Activated naive CD8-positive, alpha-beta T cell treated with anti-CD3 and anti-CD28 coated beads, Interleukin-2, amount 50 U/mL, for 24 hours (primary cell): ENCODE measurements at places on chromosomes 3 and 15.

GRCh38 chr15:100531823-100532327, 3.1 kb upstream of the CERS3 start:
- no peaks in the 10 kb centered on the region for H3K36me3 ChIP-seq
- H3K27ac ChIP-seq = no peak overlapping the region

DNA sequence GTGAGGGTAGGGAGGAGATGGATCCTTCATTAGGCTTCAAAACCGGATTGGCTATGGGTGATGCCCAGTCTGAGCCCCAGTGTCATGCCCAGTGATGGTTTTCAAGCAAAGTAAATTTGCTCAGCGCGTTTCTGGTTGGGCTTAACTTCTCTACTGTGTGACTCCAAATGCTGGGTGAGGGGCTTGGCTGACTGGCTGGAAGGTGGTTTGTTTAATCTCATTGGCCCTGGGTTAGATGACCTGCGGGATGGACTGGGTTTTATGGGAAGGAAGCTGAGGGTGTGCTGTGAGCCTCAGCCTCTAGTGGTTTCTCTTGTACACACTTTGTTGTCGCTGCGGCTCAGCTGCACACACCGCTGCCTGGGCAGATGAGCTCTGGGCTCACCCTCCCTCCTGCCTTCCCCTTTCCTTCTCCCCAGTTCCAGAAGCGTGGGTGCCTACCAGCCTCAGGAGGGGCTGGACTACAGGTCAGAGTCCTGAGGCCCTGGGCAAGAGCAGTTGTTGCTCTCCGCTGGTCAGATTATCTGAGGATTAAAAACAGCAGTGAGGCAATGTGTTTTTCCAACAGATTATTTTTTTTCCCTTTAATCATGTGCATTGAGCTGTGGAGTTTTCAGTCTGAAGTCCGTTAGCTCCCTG, 18.6 kb downstream of the PDIA5 start:
- no peaks in the 10 kb centered on the region for H3K27me3 ChIP-seq
- H3K27ac ChIP-seq = no peak overlapping the region
- peaks cover 42% of the 10 kb centered on the region for H3K4me1 ChIP-seq
- DNase-seq = no peak

GRCh38 chr3:195873971-195874370, 34.4 kb downstream of the TNK2 start:
- no peak for DNase-seq
- no peak overlapping the region for H3K27ac ChIP-seq
- H3K36me3 ChIP-seq = peaks cover 4% of the 10 kb centered on the region
- H3K27me3 ChIP-seq = no peaks in the 10 kb centered on the region
- peaks cover 2% of the 10 kb centered on the region for H3K4me1 ChIP-seq

- peaks cover 52% of the 10 kb centered on the region for H3K4me1 ChIP-seq
- peak overlapping the region; percentile 72 for H3K4me3 ChIP-seq
- no peaks in the 10 kb centered on the region for H3K36me3 ChIP-seq
Observed at GRCh38 chr3:172561897-172562640, 38.8 kb upstream of the TNFSF10 start.

DNA sequence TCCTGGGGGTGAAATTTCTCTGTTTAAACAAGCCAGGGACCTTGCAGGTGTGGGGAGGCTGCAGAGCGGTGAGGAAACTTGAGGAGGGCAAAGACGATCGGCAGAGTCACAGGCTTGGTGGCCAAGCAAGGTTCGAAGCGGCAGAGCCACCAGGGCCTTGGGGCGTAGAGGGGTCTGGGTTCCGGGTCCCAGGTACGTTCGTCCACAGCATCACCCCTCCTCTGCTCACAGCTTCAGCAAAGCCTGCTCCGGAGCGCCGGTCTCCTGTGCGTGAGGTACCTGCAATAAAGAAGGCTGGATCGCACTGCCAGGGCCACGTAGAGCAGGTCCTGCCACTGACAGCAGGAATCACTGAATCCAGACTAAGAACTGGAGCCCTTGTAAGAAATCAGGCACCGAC, 66.8 kb upstream of the PCSK6 start:
- no peak overlapping the region for H3K27ac ChIP-seq
- no peak overlapping the region for H3K4me3 ChIP-seq
- peaks cover 5% of the 10 kb centered on the region for H3K27me3 ChIP-seq
- H3K4me1 ChIP-seq = no peaks in the 10 kb centered on the region
- no peaks in the 10 kb centered on the region for H3K36me3 ChIP-seq
- no peak for DNase-seq

DNA sequence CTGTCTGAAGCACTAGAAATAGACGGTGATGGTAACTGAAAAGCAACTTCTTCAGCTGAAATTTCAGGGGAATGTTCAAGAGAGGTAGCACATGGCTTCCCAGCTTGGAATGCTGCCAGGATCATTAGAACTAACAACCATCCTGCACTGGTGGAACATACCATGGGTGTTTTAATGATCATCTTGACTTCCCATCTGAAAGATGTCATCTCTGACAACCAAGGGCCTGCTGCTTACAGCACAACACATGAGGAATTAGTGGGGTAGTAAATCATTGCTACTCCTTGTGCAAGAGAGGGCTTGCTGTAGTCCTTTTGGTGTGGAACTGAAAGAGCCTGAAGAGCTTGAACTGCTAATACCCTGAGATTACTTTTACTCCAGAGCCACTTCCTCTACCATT, 853.7 kb downstream of the MCTP2 start:
- no peaks in the 10 kb centered on the region for H3K36me3 ChIP-seq
- DNase-seq = no peak
- H3K27me3 ChIP-seq = no peaks in the 10 kb centered on the region
- H3K4me3 ChIP-seq = no peak overlapping the region

DNA sequence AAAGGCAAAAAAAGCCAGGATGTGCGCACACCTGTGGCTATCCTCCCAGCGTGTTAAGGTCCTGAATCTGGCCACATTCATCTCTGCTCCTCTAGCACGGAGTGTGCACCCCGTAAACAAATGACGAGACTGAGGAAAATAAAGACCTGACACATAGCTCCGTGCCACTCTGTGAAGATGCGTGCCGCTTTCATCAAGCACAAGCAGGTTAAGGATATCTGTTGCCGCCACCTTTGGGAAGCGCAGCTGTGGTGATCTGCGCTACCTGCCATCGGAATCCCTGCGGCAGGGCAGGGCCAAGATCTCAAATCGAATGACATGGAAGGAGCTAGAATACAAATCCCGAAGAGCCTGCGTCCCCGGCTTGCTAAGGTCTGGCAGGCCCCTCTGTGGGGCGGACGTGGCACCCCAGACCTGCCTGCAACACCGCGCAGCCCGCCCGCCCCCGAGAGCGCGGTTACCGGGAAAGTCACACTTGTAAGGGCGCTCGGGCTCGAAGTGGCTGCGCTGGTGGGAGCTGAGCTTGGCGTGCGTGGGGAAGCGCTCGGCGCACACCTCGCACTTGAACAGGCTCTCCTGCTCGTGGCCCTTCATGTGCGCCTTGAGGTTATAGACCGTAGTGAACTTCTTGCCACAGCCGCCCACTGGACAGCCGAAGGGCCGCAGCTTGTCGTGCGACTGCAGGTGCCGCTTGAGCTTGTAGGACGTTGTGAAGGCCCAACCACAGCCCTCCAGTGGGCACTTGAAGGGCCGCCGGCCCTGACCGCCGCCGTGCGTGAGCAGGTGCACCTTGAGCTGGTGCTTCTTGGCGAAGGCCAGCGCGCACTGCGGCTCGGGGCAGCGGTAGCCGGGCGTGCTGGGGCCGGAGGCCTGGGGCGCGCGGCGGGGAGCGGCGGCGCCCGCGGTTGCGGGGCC, 936 bp downstream of the ZXDC start:
- no peaks in the 10 kb centered on the region for H3K27me3 ChIP-seq
- peaks cover 49% of the 10 kb centered on the region for H3K4me1 ChIP-seq
- H3K36me3 ChIP-seq = peaks cover 23% of the 10 kb centered on the region
- peak; percentile 46 for DNase-seq
- H3K27ac ChIP-seq = peak overlapping the region; percentile 88
- H3K4me3 ChIP-seq = peak overlapping the region; percentile 90

- H3K27me3 ChIP-seq = peaks cover 17% of the 10 kb centered on the region
- no peak overlapping the region for H3K4me3 ChIP-seq
- H3K36me3 ChIP-seq = no peaks in the 10 kb centered on the region
- H3K27ac ChIP-seq = no peak overlapping the region
- DNase-seq = no peak
- no peaks in the 10 kb centered on the region for H3K4me1 ChIP-seq
Observed at GRCh38 chr3:68866157-68866556, 66.2 kb downstream of the TAFA4 start.

DNA sequence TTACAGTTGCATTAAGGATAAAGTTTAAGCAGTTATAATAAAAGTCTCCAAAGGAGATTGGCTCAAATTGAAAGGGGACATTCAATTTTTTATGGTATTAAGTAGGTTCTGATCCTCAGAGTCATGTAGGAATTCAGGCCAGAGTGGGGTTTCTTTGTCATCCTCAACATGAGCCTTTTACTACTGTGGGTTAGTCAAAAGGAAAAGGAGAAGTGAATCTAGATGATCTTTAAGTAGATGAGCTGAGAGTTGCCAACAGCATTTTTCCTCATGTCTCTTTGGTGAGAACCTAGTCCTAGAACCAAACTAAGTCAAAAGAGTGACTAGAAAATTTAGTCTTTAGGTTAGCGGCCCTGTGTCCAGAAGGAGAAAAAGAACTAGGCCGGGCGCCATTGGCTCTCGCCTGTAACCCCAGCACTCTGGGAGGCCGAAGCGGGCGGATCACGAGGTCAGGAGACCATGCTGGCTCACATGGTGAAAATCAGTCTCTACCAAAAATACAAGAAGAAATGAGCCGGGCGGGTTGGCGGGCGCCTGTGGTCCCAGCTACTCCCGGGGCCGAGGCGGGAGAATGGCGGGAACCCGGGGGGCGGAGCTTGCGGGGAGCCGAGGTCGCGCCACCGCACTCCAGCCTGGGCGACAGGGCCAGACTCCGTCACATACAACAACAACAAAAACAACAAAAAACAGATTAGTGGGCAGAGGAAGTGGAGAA, 4.2 kb upstream of the CHL1 start:
- H3K4me1 ChIP-seq = peaks cover 3% of the 10 kb centered on the region
- no peak for DNase-seq
- H3K4me3 ChIP-seq = no peak overlapping the region
- H3K27me3 ChIP-seq = peaks cover 18% of the 10 kb centered on the region

DNA sequence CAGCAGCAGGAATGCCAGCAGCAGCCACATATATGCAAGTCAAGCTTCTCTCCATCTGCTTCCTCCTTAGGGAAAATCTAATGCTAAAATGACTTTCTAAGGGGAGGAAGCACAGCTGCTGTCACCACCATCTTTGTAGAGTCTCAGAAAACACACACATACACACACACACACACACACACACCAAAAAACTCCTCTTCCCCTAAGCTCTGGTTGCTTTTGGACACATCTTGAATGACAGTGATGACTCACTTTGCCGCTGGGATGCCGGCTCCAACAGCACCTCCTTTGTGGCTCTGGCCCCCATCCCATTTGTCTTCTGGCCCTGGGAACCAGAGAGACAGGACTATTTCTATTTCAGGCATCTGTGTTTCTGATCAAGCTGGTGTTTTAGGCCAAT, 124.8 kb upstream of the GOLIM4 start:
- DNase-seq = no peak
- no peak overlapping the region for H3K4me3 ChIP-seq
- H3K36me3 ChIP-seq = no peaks in the 10 kb centered on the region
- H3K27ac ChIP-seq = no peak overlapping the region

DNA sequence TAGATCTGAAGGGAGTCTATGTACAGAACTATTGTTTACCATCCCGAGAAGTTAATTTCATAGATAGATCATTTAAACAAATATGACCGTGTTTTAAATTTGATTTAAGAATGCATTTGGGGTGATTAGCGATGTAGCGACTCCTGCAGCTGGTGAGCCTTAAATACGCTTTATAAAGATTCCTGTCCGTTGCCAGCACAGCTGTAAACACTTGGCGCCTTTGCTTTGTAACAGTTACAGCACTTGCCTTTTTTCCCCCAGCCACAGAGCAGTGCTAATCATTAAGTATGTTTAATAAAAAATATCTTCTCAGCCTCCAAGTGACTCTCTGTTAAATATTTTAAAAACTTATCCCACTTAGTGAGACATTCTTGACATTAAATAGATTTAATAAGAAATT, 333.8 kb downstream of the FEZF2 start:
- no peaks in the 10 kb centered on the region for H3K27me3 ChIP-seq
- no peaks in the 10 kb centered on the region for H3K4me1 ChIP-seq
- H3K27ac ChIP-seq = no peak overlapping the region
- no peak for DNase-seq
- no peaks in the 10 kb centered on the region for H3K36me3 ChIP-seq
- no peak overlapping the region for H3K4me3 ChIP-seq

DNA sequence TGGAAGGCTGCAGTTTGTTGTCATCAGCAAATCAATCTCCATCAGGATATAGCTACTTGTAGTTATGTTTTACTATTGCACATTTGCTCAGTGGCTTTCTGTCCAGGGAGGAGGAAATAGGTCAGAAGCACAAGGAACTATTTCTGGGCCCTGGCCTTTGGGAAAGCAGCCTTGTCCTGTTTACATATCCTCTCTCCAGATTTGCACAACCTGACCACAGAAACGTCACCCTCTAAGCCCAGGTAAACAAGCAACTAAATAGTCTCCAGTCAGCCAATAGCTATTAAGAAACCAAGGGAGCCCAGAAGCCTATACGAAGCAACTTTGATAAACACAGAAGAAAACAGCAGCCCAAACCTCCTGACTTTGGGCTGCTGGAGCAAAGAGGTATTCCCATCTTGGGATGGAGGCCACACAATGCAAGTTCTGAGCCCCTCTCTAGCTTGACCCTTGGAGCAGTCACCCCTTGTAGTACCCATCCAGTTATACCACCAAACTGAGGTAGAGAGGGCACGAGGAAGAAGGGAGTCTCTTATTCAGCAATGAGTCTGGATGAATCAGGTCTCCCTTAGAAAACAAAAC, 2.3 kb upstream of the FEM1B start:
- no peak for DNase-seq
- no peak overlapping the region for H3K27ac ChIP-seq
- H3K4me1 ChIP-seq = peaks cover 37% of the 10 kb centered on the region
- peaks cover 10% of the 10 kb centered on the region for H3K36me3 ChIP-seq
- H3K4me3 ChIP-seq = peak overlapping the region; percentile 18

DNA sequence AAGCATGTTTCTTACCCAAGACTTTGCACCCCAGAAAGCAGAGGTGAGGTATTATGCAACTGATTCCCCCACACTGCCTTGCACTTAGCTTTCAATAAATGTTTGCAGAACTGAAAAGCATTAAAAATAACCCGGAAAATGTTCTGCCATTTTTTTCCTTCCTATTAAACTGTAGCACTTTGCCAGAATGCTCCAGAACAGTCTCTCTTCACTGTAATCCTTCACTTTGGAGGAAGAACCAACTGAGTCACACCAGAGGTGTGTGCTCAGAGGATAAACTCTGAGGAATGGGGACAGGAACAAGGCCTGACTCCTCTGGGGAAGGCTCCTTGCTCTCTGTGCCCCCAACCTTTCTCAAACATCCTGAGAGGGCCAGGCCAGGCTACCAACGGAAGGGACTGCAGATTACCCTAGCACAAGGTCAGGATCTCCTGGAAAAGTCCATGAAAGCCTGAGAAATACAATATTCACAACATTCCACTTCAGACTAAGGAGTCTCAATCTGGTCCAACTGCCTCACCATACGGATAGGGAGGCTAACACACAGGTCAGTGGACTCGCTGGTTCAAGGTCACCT, 19.0 kb downstream of the ANP32A start:
- H3K27me3 ChIP-seq = no peaks in the 10 kb centered on the region
- DNase-seq = no peak
- peaks cover 14% of the 10 kb centered on the region for H3K36me3 ChIP-seq
- H3K27ac ChIP-seq = no peak overlapping the region
- H3K4me3 ChIP-seq = no peak overlapping the region
